ENCODE measurements at places on chromosomes 6 and 20. TPM values are rescaled to one million over a fixed set of nuclear protein-coding genes. Genes with fewer than 3 reads are reported as not detected.
A peak's percentile ranks its signal among the peaks of the same experiment; 100 is the strongest.

PPP1R16B gene
- total RNA-seq: 8.5 TPM

ZKSCAN3 gene
- 4.1 TPM for total RNA-seq

SAPCD1 gene
- total RNA-seq: not detected

- DNase-seq: no peak
Measured at GRCh38 chr6:38185752-38186151, 366.2 kb downstream of the ZFAND3 start.

- DNase-seq: no peak
Measured at GRCh38 chr20:10250902-10251301, 32.3 kb downstream of the SNAP25 start.

- no peak for DNase-seq
Measured at GRCh38 chr6:74409447-74409846, 713.4 kb downstream of the CD109 start.

DNA sequence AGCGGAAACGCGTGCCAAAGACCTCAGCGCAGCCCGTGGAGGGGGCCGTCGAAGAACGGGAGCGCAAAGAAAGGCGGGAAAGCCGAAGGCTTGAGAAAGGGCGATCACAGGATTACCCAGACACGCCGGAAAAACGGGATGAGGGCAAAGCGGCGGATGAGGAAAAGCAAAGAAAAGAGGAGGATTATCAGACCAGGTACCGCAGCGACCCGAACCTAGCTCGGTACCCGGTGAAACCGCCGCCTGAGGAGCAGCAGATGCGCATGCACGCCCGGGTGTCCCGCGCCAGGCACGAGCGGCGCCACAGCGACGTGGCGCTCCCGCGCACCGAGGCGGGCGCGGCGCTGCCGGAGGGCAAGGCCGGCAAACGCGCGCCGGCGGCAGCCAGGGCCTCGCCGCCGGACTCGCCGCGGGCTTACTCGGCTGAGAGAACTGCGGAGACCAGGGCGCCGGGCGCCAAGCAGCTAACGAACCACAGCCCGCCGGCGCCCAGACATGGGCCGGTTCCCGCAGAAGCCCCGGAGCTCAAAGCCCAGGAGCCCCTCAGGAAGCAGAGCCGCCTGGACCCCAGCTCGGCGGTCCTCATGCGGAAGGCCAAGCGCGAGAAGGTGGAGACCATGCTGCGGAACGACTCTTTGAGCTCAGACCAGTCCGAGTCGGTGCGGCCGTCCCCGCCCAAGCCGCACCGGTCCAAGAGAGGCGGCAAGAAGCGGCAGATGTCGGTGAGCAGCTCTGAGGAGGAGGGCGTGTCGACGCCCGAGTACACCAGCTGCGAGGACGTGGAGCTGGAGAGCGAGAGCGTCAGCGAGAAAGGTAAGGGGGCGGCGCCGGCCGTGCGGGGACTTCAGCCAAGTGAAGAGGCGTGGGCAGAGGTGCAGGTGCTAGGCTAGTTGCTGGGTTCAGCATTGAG lies 296.2 kb downstream of the RIMS1 start:
- DNase-seq: peak; percentile 51

DNA sequence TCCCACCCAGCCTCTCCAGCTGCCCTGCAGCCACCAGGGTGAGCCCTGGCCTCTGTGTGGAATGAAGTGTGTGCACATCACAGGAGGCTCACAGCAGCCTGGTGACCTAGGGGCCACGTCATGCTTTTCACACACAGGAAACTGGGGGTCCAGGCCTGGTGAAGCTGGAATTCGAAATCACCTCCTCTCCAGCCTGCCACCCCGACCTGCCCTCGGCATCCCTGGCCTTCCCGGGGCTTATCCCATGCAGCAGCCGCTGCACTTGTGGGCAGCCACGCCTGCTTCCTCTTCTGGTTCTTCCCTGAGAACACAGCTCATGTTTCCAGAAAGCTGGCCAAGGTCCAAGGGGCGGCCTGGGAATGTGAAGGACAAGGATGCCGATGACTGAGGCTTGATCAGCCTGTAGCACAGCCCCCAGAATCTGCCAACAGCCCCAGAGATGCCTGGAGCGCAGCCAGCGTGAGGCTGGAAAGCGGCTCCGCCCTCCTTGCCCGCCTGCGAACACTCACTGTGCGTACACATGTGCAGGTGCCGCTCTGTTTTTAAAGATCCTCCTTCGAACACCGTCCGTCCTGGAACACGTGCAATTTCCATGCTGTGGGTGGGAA lies 4.2 kb upstream of the NTSR1 start:
- DNase-seq: peak; percentile 93

GRCh38 chr20:33474097-33474873 lies 15.6 kb upstream of the CBFA2T2 start:
- DNase-seq: no peak

DNA sequence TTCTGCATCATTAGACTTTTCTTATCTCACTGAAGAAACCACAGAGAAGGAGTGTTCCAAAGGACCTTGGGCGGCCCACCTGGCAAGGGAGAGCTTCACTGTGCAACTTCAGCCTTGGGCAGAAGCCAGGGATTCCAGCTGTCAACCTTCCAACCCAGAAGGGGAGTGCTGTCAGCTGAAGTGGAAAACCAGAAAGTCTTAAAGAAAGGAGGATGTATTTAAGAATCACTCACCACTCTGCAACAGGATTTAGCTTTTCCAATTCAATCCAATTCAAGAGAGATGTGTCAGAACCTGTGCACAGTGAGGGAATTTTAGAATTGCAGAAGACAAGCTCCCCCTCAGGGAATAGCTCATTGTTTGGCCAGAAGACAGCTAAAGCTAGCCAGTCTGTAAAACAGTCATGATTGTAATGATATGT lies 553.7 kb downstream of the CD83 start:
- DNase-seq: peak; percentile 70

DNA sequence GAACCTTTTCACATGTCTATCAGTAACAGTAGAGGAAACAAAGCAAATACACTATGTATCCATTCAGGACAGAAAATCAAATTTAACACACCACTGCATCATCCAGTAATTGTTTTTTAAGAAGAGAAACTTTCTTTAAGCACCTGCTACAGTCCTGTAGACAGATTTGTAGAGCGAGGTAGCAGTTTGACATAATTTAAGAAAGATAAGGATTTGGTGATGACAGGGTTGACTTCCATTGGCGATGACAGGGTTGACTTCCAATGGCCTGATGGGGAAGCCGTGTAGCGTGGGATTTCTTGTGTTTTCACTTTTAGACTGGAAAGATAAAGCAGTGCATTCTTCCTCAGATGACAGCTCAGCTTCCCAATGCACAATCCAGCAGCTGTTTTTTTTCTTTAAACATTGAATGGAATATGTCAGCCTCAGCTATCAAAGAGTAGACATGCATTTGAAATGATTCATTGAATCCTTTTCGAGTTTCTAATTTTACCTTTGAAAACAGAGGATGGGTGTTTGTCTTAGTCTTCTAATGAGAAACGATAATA lies 68.5 kb downstream of the ECT2L start:
- no peak for DNase-seq

DNA sequence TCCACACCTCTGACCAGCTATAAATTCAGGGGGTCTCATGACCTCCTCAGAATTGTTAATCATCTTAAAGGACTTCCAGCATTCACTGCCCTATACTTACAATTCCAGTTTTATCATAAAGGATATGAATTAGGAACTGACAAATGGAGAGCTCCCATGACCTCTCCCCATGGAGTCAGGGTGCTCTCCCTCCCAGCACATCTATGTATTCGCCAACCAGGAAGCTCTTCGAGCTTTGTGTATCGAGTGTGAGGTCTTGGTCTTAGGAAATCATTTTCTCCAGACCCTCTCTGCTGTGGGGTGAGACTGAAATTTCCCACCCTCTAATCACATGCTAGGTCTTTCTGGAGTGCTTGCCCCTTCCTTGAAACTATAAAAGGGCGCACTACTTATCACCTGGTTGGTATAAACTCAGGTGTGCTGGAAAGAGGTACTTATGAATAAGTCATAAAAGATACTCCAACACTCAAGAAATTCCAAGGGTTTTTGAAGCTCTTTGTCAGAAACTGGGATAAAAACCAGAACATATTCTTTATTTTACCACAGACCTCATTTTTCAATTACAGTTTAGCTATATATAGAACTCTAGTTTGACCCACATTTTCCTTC lies 238.4 kb upstream of the OPRM1 start:
- DNase-seq: no peak

- DNase-seq: no peak
Measured at GRCh38 chr20:40692240-40693011, 3.4 kb upstream of the MAFB start.

DNA sequence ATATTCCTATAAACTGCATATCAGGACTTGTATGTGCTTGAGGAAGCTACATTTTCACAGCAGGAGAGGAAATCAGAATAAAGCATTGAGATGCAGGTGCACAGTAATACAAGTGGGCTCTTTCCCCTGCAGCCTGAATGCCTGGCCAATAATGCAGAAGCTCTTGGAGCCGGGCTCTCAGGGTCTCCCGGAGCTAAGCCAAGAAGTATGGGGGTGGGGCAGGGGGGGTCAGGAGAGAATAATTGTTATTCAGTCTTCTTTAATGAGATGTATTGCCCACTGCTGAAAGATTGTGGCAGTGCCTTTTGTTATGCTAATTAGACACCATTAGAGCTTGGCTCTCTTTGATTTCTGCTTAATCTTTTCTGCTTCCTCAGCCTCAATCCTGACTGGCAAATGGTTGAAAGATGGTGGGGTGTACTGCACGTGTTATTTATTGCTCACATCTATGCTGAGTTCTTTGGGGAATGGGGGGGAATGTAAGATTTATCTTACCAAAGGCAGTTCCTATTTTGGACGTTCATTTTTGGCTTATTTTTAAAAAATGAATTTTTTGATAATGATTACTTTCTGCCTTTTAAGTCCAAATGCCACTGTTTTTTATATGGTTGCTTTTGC lies 407.6 kb upstream of the SOX4 start:
- DNase-seq: no peak

- no peak for DNase-seq
Measured at GRCh38 chr20:47778398-47779354, 6.6 kb downstream of the SULF2 start.

GRCh38 chr6:37559501-37559900 lies 59.8 kb upstream of the CCDC167 start:
- DNase-seq: no peak

DNA sequence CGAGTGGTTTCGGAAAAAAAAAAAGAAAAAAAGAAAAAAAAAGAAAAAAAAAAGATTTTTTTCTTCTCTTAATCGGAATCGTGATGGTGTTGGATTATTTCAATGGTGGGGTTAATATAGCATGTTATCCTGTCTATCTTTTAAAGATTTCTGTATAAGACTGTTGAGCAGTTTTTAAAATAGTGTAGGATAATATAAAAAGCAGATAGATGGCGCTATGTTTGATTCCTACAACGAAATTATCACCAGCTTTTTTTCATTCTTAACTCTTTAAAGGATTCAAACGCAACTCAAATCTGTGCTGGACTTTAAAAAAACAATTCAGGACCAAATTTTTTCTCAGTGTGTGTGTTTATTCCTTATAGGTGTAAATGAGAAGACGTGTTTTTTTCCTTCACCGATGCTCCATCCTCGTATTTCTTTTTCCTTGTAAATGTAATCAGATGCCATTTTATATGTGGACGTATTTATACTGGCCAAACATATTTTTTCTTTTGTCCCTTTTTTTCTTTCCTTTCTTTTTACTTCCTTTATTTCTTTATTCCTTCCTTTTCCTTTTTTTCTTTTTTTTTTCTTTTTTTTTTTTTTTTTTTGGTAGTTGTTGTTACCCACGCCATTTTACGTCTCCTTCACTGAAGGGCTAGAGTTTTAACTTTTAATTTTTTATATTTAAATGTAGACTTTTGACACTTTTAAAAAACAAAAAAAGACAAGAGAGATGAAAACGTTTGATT lies 3.6 kb downstream of the SOX4 start:
- DNase-seq: no peak

DNA sequence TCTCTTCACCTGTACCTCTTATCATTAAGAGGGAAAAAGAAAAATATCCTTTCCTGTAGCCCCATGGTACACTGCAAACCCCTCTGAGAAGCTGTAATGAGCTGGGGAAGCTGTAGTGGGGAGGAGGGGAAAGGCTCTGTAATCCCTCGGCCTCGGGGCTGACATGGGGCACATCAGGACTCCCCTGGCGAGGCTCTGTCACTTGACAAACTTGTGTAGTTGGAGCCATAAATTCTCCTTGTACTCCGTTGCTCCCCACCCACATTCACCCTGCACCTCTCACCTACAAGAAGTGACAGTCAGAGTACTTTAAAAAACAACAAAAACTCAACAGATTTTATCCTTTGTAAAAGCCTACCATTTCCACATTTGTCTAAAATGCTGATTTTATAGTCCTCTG lies 475.7 kb upstream of the AGPAT4 start:
- DNase-seq: no peak

DNA sequence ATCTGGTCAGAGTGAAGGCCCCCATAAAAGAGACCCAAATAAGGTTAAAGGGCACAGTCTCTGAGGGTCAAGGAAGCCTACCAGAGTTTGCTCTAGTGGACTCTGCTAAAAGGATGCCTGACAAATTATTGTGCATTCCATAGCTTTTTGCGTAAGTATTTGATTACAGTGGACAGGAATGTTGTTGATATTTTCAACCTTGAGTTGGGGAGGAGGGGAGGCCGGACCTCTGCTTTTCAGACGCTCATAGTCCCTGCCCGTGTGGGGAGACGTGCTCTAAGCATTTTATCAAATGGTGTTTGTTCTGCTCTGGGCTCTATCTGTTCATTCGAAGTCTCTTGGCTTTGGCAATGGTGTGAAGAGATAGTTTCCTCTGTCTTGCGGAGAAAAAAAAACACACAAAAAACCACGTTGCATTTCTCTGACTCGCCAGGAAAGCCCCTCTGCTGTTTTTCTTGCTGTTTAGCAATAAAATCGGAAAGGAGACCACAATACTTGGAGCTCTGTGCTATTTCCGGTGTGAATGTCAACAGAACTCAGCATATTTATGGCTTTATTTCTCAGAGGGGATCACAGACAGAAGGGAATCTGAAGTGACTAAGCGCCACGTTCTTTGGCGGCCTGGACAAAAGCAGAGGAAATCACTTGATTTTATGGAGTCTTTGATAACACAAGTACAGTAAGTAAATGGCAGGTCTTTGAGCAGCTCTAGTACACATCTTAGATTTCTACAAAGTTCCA lies 159.8 kb downstream of the ZFP64 start:
- no peak for DNase-seq

DNA sequence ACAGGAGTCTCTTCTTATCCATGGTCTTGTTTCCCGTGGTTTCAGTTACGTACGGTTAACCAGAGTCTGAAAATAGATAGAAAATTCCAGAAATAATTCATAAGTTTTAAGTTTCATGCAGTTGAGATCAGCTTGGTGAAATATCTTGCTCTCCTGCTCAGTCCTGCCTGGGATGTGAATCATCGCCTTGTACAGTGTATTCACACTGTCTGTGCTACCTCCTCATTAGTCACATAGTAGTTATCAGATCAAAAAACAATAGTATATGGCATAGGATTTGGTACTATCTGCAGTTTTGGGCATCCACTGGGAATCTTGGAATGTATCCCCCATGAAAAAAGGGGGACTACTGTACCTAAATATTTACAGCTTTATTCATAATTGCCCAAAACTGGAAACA lies 22.7 kb upstream of the MOCS1 start:
- no peak for DNase-seq

GRCh38 chr6:84771756-84772356 lies 7.5 kb upstream of the TBX18 start:
- DNase-seq: peak; percentile 24

Data from right cardiac atrium (tissue), 5 donors.